ENCODE measurements at places on chromosomes 5 and 9.

DNA sequence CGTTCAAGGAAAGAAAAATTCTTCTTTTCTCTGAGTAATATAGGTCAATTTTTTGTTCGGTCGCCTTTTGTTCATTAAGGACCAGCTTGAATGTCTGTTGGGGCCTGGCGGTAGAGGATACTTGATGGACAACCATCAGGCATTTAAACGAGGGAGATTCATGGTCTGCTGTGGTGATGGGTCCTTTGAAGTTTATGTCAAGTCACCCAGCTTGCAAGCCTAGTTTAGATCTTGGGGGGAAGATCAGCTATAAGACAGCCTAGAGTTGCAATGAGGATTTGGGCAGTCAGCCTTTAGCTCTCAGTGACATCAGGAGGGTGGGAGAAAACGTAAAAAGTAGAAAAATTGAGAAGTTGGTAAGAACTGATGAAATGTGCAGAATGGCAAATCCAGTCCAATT lies 80.2 kb upstream of the SPRY4 start:
- DNase-seq, result no peak

GRCh38 chr9:124733964-124734740 lies 37.0 kb downstream of the NR6A1 start:
- no peak for DNase-seq

DNA sequence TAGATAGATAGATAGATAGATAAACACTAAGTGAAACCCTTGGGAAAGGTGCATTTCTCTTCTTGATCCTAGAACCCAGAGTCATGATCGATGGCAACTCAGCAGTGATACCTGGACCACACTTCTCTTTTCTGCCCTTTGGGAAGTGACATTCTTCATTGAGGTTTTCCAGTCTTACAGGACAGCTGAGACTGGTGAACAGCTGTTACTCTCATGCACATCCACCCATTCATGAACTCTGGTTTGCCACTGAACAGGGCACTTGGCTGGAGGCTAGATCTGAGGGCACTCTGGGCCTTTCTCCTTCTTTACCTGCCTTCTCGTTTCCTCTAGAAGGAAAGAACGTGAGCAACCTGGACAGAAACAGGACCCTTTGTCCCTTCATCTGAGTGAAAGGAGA lies 164.5 kb downstream of the DRD1 start:
- DNase-seq, result no peak

GRCh38 chr5:2529371-2530092 lies 221.9 kb downstream of the IRX2 start:
- no peak for DNase-seq

GRCh38 chr9:99300603-99301002 lies 78.5 kb downstream of the SEC61B start:
- DNase-seq, result no peak

GRCh38 chr5:157100140-157100679 lies 8.6 kb downstream of the HAVCR2 start:
- peak; percentile 88 for DNase-seq

DNA sequence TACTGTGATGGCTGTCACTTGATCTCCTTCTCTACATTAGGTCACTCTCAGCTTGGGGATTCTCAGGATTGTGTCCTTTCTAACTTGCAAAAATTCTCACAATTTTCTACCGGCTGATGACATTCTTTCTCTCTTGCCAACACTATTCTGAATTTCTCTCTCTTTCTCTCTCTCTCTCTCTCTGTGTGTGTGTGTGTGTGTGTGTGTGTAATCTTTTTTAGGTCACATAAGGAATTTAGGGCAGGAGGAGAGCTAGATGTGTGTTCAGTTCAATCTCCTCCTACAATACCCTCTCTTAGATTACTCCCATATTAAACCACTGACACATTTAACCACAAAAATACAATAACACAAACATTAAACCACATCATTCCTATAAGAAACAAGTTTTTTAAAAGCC lies 242.3 kb upstream of the NREP start:
- DNase-seq, result peak; percentile 81
